ENCODE measurements at places on chromosomes 1 and 21.

- peak; percentile 31 for DNase-seq
Measured at GRCh38 chr1:31939484-31940329, 1.5 kb upstream of the PTP4A2 start.

DNA sequence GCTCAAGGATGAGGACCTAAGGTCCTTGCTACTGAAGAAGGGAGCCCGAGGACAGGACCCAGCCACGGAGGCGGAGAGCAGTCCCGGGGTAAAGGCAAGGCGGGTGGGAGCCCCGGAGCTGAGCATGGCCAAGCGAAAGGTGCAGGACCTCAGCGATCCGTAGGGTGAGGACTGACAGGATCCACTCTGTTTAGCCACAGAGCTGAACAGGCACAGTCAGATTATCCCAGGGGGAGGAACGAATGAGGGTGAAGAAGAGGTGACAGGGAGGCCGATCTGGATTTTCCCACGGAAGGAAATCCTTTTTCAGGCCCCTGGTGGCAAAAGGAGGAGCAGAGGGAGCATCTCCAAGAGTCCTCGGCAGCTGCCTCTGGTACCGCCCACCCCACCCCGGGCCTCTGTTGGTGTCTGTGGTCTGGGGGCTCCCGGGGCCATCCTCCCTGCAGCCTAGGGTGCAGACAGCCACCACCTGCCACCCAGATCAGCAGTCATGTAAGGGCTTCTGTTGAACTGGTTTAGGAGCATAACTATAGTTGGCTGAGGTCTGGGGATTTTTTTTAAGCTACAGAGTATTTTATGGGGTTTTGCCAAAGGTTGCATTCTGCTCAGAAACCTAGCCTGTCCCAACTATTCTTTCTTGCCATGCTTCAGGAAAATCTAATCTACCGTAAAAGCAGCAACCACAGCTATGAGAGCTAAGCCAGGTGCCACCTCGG lies 32.3 kb upstream of the LBR start:
- no peak for DNase-seq

DNA sequence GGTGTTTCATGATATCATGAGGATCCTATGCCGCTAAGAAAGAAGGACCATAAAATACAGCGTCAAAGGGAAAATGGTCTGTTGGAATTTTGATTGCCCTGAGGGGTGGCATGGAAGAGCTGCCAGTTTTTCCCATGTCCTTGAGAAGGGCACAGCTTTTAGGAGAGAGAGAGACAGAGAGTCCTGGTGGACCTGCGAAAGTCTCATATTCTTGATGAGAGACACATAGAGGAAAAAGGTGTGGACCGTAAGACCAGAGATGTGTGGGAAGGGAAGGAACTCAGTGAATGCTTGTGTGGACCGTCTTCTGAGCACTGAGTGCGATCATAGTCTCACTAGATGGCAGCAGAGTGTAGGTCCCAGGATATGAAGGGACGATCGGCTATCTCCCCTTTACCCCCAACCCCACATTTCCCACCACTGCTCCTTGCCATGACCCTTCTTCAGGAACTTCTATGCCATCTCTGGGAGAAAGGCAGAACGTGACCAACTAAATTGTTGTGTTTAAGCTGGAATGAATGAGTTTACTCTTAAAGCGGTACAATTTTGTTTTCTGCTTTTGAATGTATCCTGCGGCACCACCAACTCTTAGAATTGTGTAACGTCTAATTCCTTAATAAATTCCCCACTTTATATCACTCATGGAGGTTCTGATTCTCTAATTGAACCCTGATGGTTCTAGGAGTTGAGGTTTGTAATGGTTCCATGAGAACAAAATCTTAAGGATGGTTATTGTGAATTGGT lies 117.7 kb downstream of the CTH start:
- DNase-seq, result peak; percentile 38

DNA sequence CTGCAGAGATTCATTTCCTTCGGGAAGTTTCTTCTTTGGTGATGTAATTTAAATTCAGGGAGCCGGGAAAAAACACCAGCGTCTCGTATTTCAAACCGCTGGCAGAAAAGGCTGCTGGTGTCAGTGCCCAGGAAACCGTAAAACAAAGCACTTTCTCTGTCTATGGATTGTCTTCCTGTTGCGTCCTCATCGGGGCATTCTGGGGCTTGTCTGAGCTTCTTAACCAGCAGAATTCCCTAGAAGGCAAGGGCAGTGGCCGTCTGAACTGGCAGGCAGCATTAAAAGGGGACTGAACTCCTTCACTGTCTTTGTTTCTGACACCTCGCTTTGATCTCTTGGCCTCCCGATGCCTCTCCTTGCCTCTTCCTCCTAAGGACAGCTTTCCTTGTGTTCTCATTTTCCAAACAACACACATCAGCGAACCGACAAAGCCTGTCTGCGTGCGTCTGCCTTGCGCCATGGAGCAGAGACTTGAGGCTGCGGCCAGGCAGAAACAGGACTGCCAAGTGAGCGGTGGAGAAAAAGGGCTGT lies 391.6 kb upstream of the VAMP3 start:
- peak; percentile 72 for DNase-seq

DNA sequence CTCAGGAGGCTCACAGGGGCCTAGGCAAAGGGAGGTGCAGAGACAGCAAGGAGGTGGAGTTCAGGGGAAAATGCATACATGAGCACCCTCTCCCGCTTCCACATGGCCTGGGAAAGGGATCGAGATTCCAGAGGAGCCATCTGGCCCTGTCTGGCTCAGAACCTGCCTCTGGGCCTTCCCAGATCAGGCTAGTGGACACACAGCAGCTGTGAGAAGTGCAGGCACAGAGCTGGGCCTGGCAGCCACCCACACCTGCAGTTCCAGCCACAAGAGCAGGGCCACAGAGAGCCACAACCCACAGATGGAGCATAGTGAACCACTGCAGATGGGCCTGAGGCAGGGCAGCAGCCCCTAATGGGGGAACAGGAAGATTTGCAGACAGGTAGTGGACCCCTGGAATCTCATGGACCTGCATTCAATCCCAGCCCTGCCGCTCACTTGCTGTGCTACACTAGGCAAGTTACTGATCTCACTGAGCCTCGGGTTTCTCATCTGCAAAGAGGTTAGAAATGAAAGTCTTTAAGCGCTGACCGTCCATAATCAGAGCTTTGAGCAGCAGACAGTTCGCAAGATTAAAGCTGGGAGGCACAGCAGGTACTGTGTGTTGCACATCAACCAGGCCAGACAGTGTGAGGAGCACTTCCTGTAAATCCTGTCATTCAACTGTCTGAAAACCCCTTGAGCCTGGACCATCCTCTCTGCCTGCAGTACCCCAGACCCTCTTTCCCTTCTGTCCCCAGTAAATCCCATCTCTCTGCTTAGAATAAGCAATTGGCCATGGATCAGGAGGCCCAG lies 58.0 kb downstream of the MATN1 start:
- DNase-seq, result no peak

DNA sequence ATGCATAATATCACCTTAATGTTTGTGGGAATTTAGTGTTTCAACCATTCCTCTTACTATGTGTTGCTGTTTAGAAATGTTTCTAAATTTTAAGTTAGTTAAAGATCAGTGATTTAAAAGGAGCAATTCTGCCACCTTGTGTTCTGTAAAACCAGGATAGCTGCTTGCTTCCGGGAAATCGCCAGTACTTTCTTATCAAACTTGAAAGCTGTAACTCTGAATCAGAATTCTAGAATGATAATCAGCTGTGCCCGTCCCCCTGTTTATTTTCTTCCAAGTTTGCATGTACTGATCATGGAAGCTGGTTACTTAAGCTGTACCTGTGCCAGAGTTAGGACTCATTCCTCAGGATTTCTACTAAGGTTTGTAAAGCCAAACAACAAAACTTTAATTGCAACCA lies 656.4 kb downstream of the LTN1 start:
- no peak for DNase-seq

GRCh38 chr1:167728818-167729410 lies 7.1 kb downstream of the MPZL1 start:
- no peak for DNase-seq

DNA sequence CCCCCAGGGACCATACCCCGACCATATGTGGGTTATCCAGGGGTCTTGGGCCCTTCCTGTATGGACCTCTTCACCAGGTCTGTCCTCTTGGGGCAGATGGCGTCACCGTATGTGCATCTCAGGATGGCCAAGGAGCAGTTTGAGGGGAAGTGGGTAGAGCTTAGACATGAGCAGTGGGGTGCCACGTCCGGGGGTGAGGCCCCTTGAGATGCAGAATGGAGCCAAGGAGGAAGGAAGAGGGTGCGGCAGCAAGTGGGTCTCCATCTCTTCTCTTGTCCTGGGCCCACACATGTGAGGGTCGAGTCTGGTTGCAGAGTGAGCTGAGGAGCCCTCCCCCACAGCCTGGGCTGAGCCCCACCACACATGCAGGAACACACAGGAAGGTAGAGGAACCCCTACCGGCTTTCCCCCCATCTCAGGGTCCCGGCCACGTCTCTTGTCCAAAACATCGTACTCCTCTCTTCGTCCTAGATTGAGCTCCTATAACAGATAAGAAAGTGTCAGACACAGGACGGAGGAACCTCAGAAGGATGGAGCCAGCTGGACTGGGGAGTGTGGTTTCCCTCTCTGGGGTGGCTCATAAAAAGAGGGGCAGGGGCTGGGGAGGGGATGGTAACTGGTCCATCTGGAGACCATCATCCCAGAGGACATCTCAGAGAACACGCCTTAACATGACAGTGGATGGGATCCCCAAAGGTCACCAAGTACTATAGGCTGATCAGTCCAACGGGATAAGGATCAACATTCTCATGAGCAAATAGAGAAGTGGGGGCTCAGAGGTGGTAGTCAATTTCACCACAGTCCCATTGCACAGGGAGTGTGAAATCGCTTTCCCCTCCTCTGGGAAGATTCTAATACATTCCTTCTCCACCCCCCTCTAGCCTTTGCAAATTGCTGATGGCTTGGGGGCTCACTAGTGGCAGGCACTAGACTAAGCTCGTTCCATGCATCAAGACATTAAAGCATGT lies 79.9 kb downstream of the CD247 start:
- DNase-seq, result no peak

- DNase-seq, result no peak
Measured at GRCh38 chr1:200731654-200732332, 6.9 kb upstream of the CAMSAP2 start.

DNA sequence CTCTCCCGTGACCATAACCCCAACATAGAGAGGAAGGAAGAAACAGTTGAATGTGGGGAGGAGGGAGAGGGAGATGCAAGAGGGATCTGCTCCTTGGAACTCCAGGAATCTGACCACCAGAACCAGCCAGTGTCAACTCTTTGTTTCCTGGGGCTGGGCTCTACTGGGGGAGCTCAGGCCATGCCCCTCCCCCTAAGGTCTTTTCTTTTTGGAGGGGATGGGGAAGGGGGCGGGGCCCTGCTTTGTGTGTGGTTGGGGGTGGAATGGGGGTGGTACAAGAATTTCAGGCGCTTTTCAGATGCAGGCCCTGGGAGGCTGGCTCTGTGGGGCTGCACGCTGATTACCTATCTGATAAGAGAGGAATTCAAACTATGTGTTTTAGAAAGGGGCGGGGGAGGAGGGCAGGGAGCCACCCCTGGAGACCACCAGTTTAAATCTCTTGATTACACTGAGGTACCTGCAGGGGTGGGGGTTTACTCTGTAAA lies 8.3 kb downstream of the LIN28A start:
- no peak for DNase-seq

GRCh38 chr1:101290119-101290921 lies 53.5 kb downstream of the S1PR1 start:
- no peak for DNase-seq

DNA sequence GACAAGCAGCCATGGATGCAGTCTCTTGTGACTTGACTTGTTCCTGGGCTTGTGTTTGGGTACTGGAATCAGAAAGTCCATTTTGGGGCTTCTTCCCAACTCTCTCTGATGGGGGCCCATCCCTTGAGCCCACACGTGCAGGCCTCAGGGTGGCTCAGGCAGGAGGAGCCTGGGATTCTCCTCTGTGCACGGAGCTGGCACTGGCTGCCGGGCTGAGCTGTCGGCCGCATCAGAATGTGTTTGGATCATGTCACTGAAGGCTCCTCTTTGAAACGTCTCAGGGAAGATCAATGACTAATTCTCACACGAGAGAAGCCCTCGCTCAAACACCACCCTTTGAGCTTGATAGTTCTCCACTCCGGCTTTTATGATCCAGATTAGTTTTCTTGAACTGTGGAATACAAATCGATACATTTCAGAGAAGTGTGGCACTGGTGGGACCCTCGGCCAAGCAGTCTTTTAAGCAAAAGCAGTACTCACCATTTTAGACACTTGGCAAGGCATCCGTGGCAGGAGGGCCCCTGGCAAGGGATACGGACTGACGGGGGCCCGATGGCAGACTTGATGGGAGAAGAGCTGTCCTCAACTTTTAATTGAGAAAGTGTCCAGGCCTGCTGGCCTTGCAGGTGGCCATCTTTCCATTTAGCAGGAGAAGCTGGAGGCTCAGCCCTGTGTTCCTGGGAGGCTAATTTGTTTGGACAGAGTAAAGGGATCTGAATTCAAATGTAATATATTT lies 220.7 kb upstream of the C1orf174 start:
- no peak for DNase-seq

DNA sequence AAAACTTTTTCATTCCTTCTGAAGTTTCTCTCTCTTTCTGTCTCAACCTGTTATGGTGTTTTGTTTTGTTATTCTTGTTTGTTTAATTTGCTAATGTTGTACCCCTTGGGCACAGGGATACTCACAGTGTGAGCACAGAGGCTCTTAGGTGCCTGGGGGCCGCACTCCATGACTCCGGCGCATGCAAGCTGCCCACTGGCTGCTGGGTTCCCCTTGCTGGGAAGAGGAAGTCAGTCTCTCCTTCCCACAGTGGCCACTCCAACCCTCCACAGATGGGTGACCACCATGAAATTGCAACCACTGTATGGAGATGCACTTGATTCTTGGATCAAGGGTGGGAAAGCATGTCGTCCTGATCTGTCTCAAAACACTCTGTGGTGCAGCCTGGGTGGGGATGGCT lies 4.6 kb upstream of the CD1A start:
- no peak for DNase-seq

DNA sequence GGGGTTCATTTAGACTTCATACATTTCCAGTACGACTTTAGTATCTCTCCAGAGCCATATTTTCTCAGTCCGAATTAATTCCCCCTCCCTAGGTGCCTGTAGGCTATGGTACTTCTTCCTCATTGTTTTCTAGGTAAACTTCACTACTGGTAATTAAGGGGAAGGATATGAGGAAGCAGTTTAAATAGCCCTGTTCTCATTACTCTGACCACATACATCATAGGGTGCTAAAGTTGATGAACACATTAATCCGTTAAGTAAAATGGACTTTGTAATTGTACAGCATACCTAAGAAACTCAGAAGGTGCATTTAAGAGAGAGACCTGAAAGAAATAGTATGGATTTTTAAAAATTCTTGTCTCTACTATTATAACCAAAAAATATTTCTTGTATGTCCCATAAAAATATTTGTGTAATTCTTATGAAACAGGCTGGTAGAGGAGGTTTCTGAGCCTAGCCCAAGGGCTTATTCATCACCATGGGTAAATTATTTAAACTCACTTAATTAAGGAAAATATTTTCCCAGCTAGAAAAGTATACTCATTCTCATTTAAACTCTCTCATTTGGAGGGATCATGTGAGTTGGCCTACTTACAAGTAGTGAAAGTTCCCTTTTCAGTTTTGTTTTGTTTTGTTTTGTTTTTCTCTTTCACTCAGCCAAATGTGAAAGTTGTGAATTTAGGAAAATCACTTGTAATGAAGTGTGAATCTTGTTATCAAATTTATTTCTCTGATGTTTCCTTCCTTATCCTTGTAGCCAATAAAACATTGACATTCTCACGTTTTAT lies 2.0 kb downstream of the PRMT6 start:
- DNase-seq, result no peak

All from NCI-H2081 (cell line).